Astrocyte of the spinal cord (primary cell): ENCODE measurements at places on chromosomes 3 and 15.
A peak's percentile ranks its signal among the peaks of the same experiment; 100 is the strongest.

DNA sequence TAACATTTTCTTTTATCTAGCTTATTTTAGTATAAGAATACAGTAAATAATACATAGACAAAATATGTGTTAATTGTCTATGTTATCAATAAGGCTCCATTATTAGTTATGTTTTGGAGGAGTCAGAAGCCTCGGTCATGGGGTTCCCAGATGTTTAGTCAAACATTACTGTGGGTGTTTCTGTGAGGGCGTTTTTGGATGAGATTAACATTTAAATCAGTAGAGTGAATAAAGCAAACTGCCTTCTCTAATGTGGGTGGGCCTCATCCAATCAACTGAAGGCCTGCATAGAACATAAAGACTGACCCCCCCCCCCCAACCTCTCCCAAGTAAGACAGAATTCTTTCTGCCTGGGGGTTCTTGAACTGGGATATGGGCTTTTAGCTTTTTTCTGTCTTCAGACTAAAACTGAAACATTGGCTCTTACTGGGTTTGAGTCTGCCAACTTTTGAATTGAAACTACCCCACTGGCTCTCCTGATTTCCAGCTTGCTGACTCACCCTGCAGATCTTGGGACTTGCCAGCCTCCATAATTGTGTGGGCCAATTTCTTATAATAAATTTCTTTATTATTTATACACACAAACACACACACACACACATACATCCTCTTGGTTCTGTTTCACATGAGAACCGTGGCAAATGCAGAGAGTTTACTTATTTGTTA lies 192.0 kb downstream of the TPRG1 start:
- DNase-seq = peak; percentile 50

DNA sequence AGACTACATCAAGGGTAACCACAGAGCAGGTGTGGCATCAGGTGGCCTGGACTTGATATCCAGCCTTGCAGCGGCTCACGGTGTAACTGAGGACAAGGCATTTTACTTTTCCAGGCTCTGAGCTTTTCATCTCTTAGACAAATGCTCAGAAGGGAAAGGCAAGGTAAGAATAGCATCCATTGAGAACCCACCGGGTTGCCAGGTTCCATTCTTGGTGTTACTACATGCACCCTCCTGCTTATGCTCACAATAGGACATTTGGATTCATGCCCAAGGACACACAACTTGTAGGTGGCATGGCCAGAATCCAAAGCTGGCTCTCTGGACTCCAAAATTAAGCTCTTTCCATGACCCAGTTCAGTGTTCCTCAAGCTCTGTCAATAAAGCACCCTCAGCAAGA lies 85.5 kb downstream of the CCNL1 start:
- no peak for DNase-seq

- DNase-seq = no peak
These were observed 180.2 kb upstream of the CBLB start for GRCh38 chr3:106048946-106049481.

DNA sequence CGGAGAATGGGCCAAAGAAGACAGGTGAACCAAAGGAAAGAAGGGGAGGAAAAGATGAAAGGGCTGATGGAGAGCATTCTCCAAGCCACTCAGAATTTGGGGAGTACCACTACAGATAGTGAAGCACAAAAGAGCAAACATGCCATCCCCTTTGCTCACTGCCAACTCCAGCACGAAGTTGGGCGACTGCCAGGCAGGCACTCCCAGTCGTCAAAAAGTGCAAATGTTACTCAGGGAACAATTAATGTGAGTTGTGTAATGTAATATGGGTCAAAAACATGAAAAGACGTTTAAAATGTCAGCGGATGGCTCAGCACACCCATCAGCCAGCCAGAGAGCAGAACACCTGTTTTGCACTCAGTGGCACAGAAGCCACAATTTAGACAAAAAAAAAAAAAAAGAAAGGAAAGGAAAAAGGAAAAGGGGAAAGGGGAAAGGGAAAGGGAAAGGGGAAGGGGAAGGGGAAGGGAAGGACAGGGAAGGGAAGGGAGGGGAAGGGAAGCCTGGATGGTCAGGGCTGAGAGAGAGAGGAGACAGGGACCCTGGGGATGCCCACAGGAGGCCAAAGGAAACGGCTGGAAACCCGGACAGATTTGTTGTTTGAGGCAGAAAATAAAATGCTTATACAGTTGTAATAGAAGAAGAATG lies 82.7 kb downstream of the COL8A1 start:
- DNase-seq = no peak
